ENCODE measurements at places on chromosomes 16 and 17.

DNA sequence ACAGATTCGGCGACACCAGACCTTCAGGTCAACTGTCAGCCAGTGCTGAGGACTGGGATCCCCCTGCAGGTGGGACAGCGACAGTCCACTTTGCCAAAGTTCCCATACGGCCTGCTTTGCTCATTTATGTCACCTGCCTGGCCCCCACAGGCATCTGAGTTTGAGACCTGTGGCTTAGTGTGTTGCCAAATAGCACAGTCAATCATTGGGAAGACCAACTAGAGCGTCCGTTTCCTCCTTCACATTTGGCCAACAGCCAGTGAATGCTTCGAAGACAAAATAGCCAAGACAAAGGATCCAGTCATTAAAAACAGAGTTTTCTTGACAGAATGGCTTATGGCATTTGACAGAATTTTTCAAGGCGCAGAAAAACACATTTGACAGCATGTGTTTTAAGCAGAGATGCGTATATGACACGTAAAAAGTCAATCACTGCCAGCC, 113.8 kb downstream of the ABCC12 start:
- no peak for DNase-seq

DNA sequence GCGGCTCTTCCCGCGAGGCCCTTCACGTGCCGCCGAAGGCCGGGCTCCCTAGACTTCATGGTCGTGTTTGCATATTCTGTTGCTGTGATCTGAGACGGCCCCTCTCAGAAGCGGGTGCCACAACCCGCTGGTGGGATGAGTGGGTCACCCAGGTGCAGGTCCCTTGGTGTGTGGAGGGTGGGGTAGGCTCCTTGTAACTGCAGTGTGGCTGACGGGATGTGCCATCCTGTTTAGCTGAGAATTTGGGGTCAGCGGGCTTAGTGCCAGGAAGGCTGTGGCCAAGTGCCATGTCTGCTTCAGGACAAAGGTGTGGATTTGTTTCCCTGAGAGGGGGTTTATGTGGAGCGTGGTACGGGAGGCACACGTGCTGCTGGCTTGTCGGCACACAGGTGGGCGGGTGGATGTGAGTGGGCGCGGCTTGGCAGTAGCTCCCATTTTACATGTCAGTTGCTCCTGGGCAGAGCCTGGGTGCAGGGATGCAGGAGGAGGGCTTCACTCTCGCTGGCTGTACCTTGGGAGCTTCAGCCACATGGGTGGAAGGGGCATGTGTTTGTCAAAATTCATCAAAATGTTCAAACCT, 9.2 kb upstream of the WFIKKN1 start:
- no peak for DNase-seq

GRCh38 chr17:41049110-41049509, 2.0 kb upstream of the KRTAP2-1 start:
- no peak for DNase-seq

DNA sequence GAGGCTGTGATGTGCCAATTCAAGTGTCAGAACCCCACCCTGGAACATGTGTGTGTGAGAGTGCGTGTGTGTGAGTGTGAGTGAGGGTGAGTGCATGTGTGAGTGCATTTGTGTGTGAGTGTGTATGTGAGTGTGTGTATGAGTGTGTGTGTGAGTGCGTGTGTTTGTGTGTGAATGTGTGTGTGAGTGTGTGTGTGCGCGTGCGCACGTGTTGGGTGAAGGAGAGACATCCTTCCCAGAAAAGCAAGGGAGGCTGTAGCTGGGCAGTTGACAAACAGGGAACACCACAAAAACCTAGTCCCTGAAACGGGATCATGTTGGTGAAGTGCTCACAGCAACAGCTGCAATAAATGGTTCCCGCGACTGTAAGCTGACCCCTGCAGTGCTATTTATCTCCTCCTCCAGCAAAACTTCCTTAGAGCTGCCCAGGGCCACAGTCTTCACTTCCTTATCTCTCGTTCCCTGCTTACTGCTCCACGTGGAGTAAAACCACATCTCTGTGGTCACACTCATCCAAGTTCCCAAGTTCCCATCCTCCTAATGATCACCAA, 40.1 kb upstream of the RPL38 start:
- no peak for DNase-seq

- DNase-seq: no peak
These were observed 12.9 kb downstream of the NUBP1 start for GRCh38 chr16:10756574-10756973.

- DNase-seq: no peak
These were observed 65.8 kb downstream of the NKD1 start for GRCh38 chr16:50613964-50614474.

DNA sequence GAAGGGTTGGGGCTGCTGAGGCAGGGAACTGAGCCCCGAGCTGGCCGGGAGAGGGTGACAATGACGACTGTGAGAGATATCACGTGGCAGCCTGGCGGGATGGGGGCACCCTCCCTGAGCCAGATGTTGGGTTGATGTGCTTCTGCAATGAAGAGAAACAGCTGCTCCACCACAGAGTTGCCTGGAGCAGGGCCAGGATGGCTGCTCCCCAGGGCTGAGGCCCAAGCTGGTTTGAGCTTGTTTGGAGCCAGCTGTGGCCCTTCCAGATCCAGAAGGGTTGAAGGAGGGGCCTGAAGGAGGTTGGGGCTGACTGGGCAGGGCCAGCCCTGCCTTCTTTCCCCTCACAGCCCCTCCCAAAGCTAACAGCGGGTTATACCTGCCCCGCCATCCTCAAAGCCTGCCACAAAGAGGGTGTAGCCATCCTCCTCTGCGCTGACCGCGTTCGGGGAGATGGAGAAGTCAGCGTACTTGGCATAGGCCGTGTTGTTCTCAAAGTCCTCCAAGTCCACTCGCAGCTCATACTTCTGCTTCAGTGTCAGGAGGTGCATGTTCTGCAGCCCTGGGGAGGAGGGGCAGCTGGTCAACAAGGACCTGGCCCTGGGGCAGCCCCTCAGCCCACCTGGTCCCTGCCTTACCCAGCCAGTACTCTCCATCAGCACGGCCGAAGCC, 2.1 kb downstream of the MFAP4 start:
- DNase-seq: no peak

DNA sequence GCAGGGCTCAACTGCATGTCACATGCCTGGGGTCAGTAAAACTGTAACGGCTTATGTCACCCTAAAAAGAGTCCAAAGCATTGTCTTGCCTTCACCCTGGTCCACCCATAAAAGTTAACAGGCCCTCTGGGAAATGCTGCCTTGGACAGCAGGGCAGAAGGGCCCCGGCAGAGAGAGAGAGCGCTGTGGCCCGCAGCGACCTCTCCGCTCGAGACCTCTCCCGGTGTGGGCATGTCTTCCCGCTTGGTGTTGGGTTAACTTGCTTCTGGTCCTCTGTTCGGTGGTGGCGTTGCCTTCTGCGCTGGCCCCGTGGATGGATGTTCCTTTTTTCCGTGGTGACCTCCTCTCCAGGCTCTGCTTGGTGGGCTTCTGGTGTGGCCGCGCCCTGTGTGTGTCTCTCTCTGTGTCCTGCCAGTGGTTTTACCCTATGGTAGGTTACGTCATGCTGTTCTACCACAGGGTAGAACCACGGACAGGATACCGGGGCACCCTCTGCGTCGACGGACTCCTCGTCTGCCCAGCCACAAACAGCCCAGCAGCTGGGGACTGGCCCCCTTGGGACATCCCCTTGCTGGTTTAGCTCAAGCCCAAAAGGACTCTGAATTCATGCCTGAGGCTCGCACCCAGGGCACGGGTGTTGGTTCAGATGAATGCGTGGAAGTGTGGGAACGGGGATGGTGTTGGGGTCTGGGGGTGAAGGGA, 18.3 kb upstream of the CLEC18A start:
- DNase-seq: no peak

- no peak for DNase-seq
These were observed 7.1 kb downstream of the CARHSP1 start for GRCh38 chr16:8861563-8862308.

Data from stimulated activated naive CD8-positive, alpha-beta T cell treated with anti-CD3 and anti-CD28 coated beads, Interleukin-15, amount 100 ng/mL, for 72 hours (primary cell).